ENCODE measurements at places on chromosomes 6 and 20. TPM values are rescaled to one million over a fixed set of nuclear protein-coding genes. Genes with fewer than 3 reads are reported as not detected.

GRCh38 chr6:151738267-151738666 is 69.2 kb upstream of the ESR1 start:
- no peak for DNase-seq

DNA sequence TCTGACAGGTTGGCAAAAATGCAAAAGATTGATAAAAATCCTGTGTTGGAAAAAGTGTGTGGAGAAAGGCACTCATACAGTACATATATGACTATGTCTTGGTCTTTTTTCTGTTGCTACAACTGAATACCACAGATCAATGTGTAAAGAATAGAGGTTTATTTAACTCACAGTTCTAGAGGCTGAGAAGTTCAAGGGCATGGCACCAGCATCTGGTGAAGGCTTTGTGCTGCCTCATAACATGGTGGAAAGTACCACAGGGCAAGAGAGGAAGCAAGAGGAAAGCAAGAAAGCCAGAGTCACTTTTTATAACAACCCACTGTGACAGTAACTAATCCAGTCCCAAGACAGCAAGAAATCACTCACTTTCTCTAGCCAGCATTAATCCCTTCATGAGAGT is 57.5 kb downstream of the ALDH8A1 start:
- DNase-seq, result no peak

- no peak for DNase-seq
Observed at GRCh38 chr20:2399390-2399789, 18.7 kb downstream of the TGM6 start.

- no peak for DNase-seq
Observed at GRCh38 chr6:169700296-169700695, 1.5 kb downstream of the WDR27 start.

DNA sequence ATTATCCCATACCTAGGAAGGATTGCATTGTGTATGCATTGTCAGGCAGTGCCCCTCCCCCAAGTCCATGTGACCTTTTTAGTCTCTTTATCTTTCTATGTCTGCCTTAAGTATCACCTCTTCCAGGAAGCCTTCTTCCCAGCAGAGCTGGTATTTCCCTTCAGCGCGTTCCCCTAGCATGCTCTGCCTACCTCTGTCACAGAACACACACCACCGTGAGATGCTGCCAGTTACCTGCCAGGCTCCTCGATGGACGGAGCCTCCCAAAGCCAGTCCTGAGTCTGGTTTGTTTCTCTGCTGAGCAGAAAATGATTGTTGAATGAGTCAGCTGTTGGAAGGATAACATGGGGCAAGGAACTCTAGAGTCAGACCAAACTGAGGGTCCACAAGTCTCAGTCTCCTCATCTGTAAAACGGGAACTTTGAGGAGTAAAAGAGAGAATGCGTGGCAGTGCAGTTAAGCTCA is 11.3 kb upstream of the ZNF335 start:
- no peak for DNase-seq

Gene GPX5
- total RNA-seq, result not detected

Gene FGD2
- 0.10 TPM for total RNA-seq

All from HCT116 (cell line).